Activated CD4-positive, CD25-positive, alpha-beta regulatory T cell treated with anti-CD3 and anti-CD28 coated beads, Interleukin-2, amount 50 U/mL, for 72 hours (primary cell): ENCODE measurements at places on chromosomes 5 and 9.

GRCh38 chr9:69307446-69308205 lies 17.4 kb upstream of the ENTREP1 start:
- DNase-seq = no peak

GRCh38 chr5:10724781-10725507 lies 36.1 kb downstream of the DAP start:
- DNase-seq = no peak

DNA sequence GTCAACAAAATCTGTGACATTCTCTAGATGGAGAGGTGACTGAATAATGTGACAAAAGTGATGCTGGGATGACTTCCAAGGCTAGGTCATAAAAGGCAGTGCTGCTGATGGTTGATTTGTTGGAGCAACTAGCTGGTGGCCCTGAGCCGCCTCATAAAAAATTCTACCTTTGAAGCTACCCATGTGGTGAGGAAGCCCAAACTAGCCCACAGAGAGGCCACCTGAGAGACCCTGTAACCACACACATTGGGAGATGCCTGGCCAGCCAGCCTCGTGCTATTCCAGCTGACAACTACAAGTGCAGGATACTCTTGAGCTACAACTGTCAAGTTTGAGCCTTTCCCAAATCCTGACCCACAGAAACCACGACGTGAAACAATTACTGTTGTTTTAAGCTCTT lies 22.7 kb downstream of the CLTA start:
- DNase-seq = no peak

DNA sequence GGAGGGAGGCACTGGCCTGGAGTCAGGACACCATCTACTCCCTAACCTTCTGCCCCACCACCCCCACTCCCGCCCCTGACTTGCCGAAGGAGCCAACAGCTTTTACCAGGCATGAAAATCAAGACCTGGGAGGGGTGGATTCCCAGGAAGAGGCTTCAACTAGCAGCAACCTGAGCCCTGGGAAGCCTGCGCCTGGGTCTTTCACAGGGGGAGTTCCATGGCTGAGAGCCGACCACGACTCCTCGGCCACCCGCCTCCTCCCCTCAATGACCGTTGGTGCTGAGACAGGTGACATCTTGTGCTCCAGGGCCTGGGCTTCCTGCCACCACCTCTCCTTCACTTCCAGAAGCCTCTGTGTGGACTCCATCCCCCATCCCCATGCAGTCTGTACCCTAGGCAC lies 37.1 kb downstream of the BARX1 start:
- DNase-seq = no peak

DNA sequence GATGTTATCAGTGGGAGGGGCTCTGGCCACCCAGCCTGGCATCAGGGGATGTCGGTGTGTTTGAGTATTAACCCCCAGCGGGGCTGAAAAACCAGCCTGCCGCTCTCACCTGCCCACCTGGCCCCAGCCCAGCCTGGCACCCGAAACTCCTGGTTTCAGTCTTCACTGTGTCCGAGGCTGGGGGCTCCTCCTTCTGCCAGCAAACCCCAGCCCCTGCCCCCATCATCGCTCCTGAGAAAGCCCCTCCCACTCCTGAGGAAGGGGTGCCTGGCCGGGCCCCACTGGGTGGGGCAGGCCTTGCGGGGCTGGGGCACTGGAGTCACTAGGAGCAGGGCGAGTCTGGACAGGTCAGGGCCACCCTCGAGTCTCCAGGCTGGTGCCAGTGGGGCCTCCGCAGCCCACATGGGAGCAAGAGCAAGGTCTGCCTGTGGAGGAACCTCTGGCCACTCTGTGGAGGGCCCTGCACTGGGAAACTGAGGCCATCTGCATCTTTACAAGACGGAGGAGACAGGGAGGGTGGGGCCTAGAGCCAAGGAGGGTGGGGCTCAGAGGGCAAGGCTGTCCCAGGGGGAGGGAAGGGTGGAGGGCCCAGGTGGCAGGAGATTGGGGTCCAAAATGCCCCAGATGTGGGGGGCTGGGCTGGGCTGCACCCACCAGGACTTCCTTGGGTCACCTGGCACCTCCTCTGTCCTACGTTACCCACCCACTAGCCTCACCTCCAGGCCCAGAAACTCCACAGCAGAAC lies 51.5 kb upstream of the NOTCH1 start:
- DNase-seq = no peak

DNA sequence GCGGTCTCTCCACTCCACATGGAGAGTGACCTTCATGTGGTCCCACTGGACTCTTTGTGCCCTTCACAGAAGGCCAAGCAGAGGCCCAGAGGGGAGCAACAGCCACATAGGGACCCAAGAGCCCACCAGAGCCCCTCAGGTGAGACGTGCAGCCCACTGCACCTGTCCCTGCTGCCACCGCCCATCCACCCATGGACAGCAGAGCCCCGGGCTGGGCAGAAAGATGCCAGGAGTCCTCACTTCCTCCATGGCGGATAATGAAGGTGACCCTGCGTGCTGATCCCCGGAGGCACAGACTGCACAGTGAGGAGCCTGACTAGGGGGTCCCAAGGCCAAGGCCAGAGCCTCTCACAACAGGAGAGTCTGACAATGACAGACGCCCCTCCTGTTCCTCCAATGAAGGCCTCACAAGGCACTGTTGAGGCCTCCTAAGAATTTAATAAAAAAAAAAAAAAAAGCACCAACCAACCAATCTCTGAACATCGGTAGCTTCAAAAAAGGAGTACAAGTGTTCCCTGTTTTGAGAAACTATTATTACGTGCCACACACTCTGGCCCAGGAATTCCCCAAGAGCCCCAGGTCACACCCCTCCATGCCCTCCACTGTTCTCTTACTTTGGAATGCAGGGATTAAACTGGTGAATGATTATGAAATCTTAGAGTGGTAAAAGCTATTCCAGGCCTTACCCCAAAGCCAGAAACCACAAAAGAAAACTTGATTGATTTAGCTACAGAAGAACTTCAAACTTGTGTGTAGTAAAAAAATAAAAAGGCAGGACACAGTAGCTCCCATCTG lies 2.8 kb upstream of the PPP1R26 start:
- no peak for DNase-seq

DNA sequence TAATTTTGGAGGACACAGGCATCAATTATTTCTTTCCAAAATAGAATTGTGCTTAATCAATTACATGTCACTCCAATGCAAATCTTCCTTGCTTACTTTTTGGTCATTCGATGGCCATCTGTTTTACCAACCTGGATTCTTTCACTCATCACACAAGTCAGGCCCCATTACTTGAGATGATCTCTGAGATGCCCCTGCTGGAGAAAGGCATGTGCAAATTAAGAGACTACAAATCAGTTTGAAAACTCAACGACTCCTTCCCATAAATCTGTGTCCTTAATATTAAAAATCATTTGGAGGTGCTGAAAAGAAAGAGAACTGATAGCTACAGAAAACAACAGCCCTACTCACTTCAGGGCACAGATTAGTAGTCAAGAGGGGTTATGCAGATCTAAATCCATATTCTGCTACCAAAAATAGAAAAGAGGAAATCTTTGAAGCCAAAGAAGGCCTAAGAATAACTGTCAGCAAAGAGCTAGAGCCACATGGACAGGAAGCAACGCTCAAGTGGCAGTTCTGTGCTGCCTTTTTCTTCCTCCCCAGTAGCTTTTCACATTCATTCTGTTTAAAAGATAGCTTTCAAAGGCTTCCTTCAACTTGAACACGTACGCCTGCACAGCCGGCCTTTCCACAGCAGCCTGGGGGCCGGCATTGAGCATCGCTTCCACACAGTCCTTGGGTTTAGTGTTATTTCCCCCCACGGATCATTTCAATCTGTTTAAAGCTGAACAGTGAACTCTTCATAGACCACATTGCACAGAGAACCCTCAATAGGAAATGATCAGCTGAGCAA lies 79.3 kb upstream of the MAP3K1 start:
- DNase-seq = no peak

- no peak for DNase-seq
Measured at GRCh38 chr9:112403614-112404201, 23.8 kb downstream of the HSDL2 start.

DNA sequence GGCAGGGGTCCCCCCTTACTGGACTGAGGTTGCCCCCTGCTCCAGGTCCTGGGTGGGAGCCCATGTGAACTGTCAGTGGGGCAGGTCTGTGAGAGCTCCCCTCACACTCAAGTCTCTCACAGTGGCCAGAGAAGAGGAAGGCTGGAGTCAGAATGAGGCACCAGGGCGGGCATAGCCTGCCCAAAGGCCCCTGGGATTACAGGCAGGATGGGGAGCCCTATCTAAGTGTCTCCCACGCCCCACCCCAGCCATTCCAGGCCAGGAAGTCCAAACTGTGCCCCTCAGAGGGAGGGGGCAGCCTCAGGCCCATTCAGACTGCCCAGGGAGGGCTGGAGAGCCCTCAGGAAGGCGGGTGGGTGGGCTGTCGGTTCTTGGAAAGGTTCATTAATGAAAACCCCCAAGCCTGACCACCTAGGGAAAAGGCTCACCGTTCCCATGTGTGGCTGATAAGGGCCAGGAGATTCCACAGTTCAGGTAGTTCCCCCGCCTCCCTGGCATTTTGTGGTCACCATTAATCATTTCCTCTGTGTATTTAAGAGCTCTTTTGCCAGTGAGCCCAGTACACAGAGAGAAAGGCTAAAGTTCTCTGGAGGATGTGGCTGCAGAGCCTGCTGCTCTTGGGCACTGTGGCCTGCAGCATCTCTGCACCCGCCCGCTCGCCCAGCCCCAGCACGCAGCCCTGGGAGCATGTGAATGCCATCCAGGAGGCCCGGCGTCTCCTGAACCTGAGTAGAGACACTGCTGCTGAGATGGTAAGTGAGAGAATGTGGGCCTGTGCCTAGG lies at the start of gene CSF2:
Gene CSF2, plus strand, starts transcription at position 559 of the 783 bp plus-strand sequence. Its CDS starts 35 bp downstream, at position 594.
- no peak for DNase-seq

GRCh38 chr9:15404171-15404570 lies 18.5 kb upstream of the SNAPC3 start:
- no peak for DNase-seq

GRCh38 chr5:66171349-66172344 lies 27.5 kb downstream of the SREK1 start:
- DNase-seq = no peak

DNA sequence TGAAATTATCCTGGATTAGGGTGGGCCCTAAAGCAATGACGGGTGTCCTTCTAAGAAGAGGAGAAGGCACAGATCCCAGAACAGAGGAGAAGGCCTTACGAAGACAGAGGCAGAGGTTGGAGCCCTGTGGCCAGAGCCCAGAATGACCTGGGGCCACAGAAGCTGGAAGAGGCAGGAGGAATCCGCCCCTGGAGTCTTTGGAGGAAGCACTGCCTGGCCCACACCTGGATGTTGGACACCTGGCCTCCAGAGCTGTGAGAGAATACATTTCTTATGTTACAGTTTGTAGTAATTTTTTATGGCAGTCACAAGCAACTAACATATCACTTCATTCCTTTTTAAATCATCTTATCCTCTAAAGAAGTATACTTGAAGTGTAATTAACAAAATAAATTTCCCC lies 8.5 kb downstream of the MRPL36 start:
- no peak for DNase-seq

- DNase-seq = peak; percentile 25
Measured at GRCh38 chr9:135338546-135338945, 141.0 kb upstream of the PPP1R26 start.

- DNase-seq = no peak
Measured at GRCh38 chr5:151020304-151021110, at the start of gene GPX3. GPX3 (plus strand) TSS chr5:151020591; CDS start chr5:151020655, 64 bp downstream.

DNA sequence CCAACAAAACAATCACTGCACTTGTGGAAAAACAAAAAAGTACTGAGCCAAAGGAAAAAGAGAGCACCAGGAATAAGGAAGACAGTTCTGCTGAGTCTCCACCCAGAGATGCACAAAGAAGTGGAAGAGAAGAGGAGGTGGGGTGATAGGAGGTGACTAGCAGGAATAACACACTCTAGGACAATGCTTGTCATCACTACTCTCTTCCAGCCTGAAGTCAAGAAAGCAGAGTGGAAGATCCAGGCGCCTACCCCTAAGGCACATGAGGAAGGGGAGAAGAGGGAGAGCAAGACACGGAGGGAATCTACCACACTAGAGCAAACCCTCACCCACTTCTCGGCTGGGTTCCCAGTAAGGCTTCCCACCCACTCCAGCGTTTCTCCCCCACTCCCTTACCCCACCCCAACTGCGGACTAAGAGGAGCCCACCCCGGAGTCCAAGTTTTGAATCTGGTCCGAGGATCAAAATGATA lies 1.7 kb downstream of the SLIT3 start:
- no peak for DNase-seq

- no peak for DNase-seq
Measured at GRCh38 chr9:108484468-108484867, 371.3 kb downstream of the ACTL7B start.

- DNase-seq = no peak
Measured at GRCh38 chr5:52710972-52711596, 76.6 kb upstream of the ITGA1 start.

GRCh38 chr9:126117158-126117425 lies 209.5 kb upstream of the MVB12B start:
- DNase-seq = no peak

DNA sequence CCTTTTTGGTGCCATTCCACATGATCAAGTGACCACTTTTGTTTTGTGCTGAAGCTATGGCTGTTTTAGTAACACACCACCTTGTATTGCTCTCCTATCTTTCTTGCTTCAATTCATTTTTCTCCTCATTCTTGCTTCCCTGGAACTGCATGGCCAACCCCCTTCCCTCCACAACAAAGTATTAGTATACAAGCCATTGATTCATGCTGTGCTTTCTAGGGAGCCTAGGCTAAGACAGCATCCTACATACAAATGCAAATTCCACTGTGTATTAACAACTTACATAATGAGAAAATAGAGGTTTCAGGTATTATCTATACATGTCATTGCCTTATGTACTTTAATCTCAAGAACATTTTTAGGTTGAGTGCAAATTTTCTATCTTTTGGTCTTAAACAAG lies 141.1 kb downstream of the EFNA5 start:
- no peak for DNase-seq

DNA sequence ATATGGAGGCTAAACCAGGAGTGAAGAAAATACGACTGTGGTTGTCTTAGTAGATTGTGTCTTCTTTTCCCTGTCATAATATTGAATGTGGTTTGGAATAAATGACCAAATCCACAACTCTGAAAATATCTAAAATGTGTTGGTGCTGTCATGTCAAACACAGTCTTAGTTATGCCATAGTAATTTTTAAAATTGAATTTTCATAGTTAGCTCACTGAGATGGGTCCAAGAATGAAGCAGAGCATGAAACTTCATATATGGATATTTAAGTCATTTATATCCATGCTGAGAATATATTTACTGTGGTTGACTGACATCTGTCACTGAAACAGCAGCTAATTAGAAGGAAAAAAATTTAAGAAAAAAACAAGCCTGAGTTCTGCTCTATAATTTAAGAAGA lies 260.4 kb upstream of the ATP10B start:
- no peak for DNase-seq

GRCh38 chr9:117418111-117418510 lies 3.3 kb upstream of the ASTN2 start:
- DNase-seq = no peak

DNA sequence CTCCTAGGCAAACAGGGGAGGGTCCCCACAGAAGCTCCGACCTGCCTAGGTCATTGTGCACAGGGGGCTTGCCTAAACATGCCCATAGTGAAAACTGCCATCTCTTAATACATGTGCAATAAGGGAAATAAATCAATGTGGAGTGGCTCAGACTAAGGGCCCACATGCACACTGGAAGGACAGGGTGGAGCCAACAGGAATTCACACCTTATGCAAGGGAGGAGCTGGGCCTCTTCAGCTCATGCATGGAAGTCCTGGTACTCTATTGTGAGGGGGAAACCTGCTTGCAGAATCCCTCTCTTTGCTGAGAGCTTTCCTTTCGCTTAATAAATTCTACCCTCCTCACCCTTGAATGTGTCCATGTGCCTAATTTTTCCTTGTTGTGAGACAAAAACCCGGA lies 815.8 kb downstream of the EFNA5 start:
- DNase-seq = no peak
